ENCODE measurements at places on chromosomes 1 and 21. TPM values are rescaled to one million over a fixed set of nuclear protein-coding genes. Genes with fewer than 3 reads are reported as not detected.

The CACNA1S gene
- total RNA-seq = not detected

The MTARC1 gene
- total RNA-seq = 9.7 TPM

The ADORA1 gene
- not detected for total RNA-seq

The KIF14 gene
- total RNA-seq = 0.73 TPM

The LHX8 gene
- total RNA-seq = not detected

The FCGR2B gene
- 30.7 TPM for total RNA-seq

The B3GALT2 gene
- 0.31 TPM for total RNA-seq

The GNAT2 gene
- total RNA-seq = not detected

The OR2T2 gene
- 0.42 TPM for total RNA-seq

The PLA2G4A gene
- total RNA-seq = 2.2 TPM

The TNFRSF18 gene
- 1.2 TPM for total RNA-seq

The S100A9 gene
- 5,352 TPM for total RNA-seq

The C1orf167 gene
- not detected for total RNA-seq

The ZNF695 gene
- total RNA-seq = 0.52 TPM

The LGALS8 gene
- 187 TPM for total RNA-seq

The LCE1F gene
- not detected for total RNA-seq

The CRP gene
- total RNA-seq = 0.42 TPM

The RGSL1 gene
- total RNA-seq = not detected

The BARHL2 gene
- total RNA-seq = not detected

The ADAMTS4 gene
- total RNA-seq = 0.21 TPM

The LORICRIN gene
- total RNA-seq = not detected

The RBM11 gene
- 10.6 TPM for total RNA-seq

The ERICH3 gene
- under 0.01 TPM for total RNA-seq

The GPN2 gene
- total RNA-seq = 11.1 TPM

The BRDT gene
- not detected for total RNA-seq

The LCE2B gene
- total RNA-seq = not detected

The CNKSR1 gene
- 0.42 TPM for total RNA-seq

The DNAI4 gene
- 8.2 TPM for total RNA-seq

The CD2 gene
- 110 TPM for total RNA-seq

The PARP1 gene
- 34.1 TPM for total RNA-seq

The PTGS2 gene
- total RNA-seq = 446 TPM

The FCAMR gene
- not detected for total RNA-seq

All from mononuclear cell (primary cell).